ENCODE measurements at places on chromosomes 3 and 15.

GRCh38 chr15:80957976-80958375 is 31.6 kb downstream of the MESD start:
- DNase-seq: no peak

- no peak for DNase-seq
These were observed 21.8 kb downstream of the ST3GAL6 start for GRCh38 chr3:98784666-98785600.

GRCh38 chr3:8557298-8557697 is 55.7 kb downstream of the LMCD1 start:
- no peak for DNase-seq

DNA sequence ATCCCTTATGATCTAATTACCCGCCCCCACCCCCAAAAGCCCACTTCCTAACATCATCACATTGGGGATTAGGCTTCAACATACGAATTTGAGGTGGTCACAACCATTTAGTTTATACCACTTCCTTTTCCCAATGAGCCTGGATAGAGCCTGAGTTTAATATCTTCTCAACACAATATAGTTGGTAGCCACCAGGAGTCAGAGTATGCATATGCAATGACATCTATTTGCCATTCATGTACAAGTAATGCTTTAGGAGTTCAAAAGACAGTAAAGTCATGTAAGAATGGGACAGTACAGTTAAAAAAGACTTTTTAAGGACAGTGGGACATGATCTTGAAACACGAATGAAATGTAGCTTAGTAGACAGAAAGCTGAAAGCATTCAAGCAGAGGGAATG is 172.4 kb downstream of the DCLK3 start:
- DNase-seq: no peak

GRCh38 chr3:168714609-168715240 is 619.0 kb upstream of the GOLIM4 start:
- DNase-seq: no peak

DNA sequence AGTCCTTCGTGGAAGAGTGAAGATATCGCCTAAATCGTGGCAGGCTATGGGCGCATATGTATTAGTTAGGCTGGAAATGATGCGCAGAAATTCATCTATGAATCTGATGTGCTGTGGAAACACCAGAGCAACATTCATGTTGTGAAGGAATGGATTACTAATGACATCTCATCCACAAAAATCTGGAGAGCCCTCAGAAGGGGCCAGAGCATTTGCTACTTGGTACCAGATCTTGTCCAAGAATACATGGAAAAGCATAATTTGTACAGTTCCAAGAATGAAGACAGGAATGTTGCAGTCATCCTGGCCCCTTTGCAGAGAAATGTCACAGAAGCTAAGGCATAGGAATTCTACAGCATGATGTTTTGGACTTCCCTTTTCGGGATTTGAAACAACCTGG is 38.4 kb upstream of the FOXB1 start:
- no peak for DNase-seq

All from activated naive CD8-positive, alpha-beta T cell treated with anti-CD3 and anti-CD28 coated beads, Interleukin-2, amount 50 U/mL, for 24 hours (primary cell).